ENCODE measurements at places on chromosomes 3 and 15.
A peak's percentile ranks its signal among the peaks of the same experiment; 100 is the strongest.

- no peak for DNase-seq
Observed at GRCh38 chr15:69107025-69107620, 53.3 kb upstream of the GLCE start.

- peak; percentile 48 for DNase-seq
Observed at GRCh38 chr3:57959423-57960173, 48.6 kb upstream of the FLNB start.

- DNase-seq: no peak
Observed at GRCh38 chr3:107643038-107643883, 120.5 kb downstream of the BBX start.

DNA sequence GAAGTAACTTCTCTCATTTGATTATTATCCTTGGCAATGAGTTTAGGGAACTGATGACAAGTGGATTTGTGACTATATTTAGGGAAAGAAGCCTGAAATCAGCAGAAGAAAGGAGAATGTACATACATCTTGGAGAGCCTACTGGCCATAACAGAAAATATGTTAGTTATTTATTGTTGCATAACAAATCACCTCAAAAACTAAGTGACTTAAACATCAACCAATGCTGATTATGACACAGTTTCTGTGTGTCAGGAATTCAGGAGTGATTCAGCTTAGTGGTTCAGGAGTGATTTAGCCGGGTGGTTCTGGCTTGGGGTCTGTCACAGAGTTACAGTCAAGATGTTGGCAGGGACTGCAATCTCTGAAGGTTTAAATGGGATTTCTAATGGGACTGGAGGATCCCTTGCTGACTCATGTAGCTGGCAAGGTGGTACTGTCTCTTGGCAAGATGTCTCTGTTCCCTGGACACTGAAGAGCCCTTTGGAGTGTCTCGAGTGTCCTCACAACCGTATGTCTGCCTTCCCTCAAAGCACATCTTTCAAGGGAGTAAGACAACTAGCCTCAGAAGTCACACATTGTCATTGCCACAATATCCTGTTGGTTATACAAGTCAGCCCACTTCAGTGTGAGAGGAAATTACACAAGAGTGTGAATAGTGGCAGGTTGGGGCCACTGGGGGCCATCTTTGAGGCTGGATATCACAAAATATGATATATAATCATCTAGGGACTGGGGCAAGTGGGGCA lies 248.9 kb downstream of the SV2B start:
- DNase-seq: no peak

DNA sequence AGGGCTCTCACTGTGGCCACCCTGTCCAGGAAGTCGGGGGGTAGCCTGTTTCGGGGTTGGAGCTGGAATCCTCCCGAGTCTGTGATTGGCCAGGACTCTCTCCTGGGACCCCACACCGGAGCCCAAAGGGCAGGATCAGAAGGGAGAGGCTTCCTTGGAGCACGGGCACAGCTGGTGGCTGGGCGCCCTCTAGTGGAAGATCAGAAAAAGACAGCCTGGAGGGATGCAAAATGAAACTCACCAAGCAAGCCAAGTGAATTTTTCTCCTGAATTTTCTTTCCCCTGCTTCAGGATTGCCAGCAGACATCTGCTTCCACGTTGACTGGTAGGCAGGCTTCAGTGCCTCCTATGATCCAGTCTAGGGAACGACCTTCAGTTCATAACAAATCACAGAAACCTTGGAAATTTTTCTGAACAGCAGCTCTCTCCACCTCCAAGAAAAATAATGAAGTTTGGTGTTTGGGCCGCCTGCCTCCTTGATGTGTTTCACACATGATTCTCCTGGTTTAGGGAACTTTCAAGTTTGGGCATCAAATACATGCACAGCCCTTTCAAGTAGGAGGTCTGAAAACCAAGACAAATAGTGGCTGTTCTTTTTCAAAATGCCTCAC lies 224.6 kb downstream of the VPS13C start:
- peak; percentile 55 for DNase-seq

All from omental fat pad (tissue), 4 donors.